ENCODE measurements at places on chromosomes 7 and 10.

GRCh38 chr10:45395554-45395953 lies 21.5 kb downstream of the ALOX5 start:
- no peak for DNase-seq

DNA sequence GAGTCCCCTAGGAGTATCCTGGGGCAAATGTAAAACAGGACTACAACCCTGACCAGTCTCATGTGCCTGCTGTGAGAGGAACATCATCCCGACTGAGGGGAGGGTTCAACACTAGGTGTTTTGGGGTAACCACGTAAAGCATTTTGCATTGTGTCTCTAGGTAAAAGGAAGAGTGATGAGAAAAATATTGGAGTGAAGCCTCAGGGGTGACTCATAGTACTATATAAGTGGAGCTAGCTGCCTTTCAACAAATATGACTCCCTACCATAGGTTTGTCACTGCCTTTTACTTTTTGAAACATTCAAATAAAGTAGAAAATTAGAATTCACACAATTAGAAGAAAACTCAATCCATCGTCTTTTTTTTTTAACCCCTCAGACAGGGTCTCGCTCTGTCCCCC lies 2.6 kb upstream of the CAMK2G start:
- DNase-seq: no peak

DNA sequence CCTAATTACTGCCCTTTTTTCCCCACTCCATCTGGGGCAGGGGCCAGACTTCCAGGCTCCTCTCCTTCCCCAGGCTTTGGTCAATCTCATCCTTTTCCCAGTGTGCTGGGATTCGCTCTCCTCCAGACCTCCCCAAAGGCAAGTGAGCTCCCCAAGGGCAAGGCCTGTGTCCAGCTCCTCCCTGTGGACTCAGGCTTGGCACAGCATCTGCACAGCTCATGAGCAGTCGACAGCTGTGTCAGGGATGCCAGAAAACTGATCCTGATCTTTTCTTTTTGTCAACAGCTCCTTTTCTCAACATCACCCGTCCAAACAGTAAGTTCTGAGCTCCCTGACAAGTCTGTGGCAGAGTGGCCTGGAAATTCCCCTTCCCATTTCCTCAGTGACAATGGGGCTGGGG lies 67.1 kb downstream of the C10orf120 start:
- DNase-seq: no peak

DNA sequence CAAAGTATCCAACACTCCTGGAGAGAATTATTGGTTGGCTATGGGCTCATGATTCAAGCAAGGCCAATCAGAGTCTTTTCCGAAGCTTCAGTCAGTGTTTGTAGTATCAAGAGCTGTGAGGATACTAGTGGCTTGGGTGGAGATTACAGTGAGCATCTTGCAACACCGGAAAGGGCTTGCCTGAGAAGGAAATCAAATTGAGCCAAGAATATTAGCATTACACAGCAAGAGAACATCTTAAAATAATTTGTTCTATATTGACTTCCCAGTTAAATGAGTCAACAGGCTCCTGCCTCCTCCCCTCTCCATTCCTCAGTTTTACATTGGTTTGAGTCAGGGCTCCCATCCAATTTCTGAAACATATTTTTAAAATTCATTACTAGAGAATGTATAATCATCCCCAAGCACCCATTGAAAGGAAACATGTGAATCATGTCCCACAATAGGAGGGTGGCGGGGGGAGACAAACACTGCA lies 127.4 kb downstream of the ELAPOR2 start:
- no peak for DNase-seq

DNA sequence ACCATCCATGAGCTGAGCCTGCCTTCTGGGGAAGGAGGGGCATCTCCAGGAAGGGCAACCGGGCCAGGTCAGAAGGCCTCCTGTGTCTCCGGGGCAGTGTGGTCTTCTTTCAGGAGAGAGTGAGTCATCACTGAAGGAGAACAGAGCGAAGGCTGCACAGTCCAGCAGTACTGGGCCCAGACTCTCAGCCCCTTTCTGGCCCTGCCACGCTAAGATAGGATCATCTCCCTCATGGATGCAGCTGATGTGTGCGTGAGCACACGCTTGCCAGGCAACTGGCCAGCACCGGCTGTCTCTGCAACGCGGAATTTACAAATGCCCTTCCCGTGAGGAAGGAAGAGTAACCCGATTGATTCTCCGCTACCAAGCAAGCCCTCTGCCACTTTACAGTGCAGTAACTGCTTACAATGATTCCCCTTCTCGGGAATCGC lies 328.2 kb downstream of the TNS3 start:
- no peak for DNase-seq

DNA sequence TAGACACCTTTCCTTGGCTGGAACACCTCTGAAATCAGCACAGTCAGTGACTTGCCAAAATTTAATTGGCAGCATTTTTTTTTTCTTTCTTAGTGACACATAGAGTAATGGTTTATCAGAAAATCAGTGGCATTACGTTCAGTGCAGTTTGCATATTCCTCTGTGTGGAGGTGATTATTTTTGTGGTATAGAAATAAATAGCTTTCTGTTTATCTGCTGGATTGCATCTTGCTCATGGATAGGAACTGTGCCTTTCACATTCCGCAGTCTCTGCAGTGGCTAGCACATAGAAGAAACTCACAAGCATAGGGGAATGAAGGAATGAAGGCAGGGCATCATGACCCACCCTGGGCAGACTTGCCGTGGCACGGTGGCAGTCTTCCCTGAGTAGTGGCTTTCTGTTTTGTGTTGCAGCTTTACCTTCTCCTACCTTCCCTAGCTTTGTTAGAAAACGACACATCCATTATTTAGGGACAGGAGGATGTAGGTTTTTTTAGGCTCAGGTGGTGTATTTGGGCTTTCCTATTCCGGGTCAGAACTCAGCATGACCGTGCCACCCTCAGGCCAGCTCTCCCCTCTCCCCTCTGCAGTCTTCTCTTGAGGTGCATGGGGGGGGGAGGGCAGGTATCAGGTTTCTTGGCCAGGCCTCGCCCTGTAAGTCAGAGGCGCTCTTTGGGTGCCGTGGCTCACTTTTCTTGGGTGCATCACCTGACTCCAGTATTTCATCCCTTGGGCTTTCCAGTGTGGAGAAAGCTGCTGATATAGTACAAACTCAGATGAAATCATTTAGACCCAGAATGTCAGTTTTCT lies 112.5 kb upstream of the GJD4 start:
- no peak for DNase-seq

DNA sequence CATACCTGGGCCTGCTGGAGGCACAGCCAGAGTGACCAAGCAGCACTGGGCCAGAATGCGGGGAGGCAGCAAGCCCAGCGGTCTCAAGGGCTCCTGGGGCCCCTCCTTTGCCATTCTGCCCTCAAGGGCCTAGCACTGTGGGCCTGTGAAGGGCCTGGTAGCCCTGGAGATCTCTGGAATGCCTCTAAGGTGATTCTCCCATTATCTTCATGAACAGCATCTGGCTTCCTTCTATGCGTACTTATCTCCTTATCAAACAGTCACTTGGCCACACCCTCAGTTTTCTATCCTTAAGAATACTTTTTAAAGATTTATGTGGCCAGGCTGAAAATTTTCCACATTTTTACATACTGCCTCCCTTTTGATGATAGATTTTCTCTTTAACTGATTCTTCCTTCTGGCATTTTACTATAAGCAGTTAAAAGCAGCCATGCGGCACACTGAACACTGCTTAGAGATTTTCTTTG lies 67.5 kb upstream of the CCNY start:
- no peak for DNase-seq

GRCh38 chr10:31929261-31930022 lies 811 bp upstream of the ARHGAP12 start:
- DNase-seq: no peak

GRCh38 chr7:116934580-116934979 lies 18.7 kb upstream of the ST7 start:
- no peak for DNase-seq

GRCh38 chr10:42690449-42691360 lies 52.3 kb upstream of the ZNF33B start:
- DNase-seq: no peak

GRCh38 chr7:33761449-33762080 lies 143.8 kb upstream of the BMPER start:
- DNase-seq: no peak

DNA sequence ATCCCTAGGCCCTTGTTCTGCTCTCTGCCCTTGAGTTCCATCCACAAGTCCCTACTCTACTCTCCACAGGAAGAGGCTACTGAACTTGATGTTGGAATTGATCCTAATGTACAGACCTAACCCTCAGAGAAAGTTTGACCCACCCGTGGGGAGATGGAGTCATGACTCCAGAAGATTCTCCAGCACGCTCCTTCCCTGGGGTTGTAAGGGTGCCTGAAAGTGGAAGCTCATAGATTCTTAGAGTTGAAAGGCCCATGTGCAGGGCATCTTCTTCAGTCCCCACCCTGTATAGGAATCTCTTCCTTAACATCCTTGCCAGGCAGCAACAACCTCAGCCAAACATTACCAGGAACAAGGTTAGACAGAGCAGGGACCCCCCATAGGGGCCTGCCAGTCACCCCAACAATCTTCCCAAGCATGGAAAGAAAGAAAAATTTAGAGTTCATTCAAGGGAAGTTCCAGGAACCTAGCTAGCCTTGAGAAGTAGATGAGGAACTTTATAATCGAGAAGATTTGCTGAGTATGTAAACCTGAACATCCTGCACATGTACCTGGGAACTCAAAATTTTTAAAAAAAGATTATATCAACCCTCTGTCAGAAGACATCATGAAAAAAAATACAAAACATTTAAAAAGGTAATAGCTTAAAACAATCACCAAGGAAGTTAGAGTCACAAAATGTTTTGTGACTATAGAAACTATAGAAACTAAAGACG lies 49.5 kb downstream of the THNSL1 start:
- DNase-seq: no peak

DNA sequence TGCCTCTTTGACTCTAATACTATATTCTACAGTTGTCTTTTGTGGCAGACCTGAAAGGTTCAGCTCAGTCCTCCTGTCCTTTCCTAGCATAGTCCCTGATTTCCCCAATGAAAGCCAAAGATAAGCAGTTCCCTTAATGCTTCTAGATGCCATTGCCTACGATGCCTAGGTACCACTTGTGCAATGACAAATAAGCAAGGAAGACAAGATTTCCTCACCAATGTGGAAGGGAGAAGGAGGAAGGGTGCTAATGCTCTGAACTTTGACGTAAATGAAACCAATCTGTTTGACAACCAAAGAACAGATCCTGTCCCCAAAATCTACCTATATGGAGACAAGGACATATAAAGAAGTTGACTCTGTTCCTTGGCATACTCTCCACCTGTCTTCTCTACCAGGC lies 393.3 kb downstream of the KCNMA1 start:
- no peak for DNase-seq

GRCh38 chr7:31493714-31494181 lies 20.1 kb upstream of the ITPRID1 start:
- DNase-seq: no peak

DNA sequence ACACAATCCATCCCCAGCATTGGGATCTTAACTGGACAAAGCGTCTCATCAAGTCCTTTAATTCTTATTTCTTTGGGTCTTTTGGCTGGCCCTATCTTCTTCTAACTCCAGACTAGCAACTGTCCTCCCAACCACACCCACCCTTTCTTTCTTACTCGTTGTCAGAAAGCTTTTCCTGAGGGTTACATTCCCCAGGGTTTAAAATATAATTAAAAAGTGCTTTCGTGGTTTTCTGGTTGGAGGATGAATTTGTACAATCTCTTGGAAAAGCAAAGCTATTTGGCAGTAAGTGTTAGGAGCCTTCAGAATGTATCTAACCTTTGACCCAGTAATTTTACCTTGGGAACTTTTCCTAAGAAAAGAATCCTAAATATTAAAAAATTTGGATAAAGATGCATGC lies 10.4 kb upstream of the ITGB8 start:
- DNase-seq: no peak

DNA sequence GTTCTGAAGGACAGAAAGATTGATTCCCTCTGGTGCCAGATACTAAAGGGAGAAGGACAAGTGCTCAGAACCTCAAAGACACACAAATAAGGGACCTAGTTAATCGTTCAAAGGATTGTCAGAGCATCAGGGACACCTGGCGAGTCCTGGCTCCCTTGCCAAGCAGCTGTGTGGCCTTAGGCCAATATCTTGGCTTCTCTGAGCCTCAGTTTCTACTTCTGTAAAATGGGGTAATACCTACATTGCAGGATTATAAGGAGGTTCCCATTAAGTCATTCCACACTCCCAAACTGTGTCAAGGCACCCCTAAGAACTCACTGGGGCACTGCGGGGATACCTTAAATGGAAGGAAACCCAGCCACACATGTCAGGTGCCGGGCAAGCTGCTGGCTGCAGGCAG lies 29.4 kb downstream of the DRGX start:
- DNase-seq: no peak

DNA sequence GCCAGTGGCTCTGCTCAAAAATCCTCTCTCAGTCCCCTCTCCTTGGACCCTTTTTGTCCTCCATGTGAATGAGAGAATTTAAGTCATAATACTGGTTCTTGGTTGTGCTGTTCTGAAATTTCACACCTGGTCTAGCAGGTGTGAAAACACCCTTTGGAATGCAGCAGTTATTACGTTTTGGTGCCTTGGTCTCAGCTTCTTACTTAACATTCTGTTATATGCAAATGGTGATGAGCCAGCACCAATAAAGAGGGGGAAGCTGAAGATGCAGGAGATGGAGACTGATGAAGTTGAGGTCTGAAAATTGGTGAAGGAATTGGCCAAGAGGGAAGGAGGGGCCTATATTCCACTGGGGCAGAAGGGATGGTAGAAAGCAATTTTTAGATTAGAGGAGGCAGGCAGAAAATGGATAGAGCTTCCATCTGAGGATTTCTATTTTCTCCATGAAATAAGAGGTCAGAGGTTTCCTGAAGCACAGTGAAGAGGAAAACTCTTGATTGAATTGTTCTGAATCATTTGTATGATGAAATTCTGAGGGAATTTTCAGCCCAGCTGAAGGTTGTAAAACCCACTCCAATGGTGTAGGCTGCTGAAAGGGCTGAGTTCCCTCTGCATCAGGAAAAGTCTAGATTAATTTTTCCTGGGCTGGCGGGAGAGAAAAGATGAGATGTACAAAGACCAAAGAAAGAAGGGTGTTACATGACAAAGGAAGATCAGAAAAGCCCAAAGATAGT lies 94.0 kb upstream of the FAM180A start:
- no peak for DNase-seq

GRCh38 chr10:72328829-72329204 lies 25.9 kb downstream of the DNAJB12 start:
- DNase-seq: no peak

DNA sequence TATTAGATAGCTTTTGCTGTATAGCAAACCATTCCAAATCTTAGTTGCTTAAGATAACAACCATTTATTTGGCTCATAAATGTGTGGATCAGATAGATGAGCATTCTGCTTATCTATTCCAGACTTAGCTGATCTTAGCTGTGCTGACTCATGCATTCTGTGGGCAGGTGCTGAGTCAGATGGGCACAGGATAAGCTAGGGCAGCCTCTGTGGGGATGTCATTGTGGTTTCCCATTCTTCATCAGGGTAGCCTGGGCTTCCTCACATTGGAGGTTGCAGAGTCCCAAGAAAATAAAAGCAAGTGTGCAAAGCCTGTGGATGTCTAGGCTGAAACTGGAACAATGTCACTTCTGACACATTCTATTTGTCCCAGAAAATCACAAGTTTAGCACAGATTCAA lies 917.0 kb downstream of the TYW1 start:
- DNase-seq: no peak
